OCI-M1 (cell line): ENCODE measurements at places on chromosomes 7 and 10.

DNA sequence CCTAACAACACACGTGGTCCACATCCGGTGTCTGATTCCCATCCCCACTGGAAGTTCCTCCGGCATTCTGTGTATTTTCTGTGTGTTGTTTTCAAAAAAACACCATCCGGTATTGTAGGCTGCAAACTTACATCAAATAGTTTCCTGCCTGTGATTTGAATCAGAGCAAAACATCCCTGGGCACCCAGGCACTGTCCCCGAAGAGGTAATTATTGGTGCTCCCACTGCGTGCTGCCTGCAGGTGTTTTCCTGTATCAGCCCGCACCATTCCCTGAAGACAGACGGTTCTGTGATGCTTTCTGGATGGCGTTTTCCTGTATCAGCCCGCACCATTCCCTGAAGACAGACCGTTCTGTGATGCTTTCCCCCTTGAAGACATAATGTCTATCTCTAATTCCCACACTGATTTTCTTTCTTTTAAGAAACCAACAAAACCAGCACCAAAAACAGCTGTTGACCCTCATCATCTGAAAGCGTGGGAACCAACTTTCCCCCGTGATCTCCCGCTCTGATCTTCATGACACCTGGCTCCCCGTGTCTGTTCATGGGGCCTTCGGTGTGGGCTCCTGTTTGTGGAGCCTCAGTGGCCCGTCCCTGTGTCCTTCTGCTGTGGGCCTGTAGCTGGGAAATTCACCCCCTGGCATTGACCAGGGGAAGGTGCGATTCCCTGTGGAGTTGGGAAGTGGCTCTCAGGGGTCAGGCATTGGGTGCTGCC is 205.3 kb downstream of the ADARB2 start:
- no peak for DNase-seq

GRCh38 chr7:33961948-33962347 is 56.6 kb downstream of the BMPER start:
- no peak for DNase-seq

DNA sequence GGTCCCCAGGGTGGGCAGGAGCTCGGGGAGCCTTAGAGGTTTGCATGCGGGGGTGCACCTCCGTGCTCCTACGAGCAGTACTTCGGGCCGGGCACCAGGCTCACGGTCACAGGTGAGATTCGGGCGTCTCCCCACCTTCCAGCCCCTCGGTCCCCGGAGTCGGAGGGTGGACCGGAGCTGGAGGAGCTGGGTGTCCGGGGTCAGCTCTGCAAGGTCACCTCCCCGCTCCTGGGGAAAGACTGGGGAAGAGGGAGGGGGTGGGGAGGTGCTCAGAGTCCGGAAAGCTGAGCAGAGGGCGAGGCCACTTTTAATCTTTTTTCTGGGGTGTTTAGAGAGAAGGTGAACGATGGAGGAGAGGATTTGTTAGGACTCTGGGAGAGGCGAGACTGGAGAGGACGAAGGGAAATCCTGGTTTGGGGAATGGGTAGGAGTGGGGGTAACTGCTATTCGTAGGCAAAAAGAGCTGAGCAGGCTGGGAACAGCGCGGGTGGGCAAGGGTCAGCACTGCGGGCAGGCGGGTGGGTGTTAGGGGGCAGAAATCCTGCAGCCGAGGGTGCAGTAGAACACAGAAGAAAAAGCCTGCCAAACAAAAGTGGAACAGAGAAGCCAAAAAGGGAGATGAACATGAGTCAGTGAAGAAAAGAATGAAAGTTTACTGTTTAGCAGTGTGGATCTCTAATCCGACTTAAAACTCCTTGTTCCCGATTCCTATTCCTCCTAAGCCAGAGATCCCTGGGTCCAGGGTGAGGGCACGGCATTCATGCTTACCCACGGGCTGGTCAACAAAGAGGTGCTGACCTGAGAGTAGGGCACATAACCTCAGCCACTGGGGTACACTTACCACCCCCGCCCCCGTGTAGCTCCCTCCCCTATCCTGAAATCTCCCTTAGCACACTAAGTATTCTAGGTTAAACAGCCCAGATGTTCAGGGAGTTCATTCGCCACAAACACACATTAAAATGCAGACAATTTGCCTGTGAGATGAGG is 26.9 kb downstream of the PRSS2 start:
- no peak for DNase-seq

DNA sequence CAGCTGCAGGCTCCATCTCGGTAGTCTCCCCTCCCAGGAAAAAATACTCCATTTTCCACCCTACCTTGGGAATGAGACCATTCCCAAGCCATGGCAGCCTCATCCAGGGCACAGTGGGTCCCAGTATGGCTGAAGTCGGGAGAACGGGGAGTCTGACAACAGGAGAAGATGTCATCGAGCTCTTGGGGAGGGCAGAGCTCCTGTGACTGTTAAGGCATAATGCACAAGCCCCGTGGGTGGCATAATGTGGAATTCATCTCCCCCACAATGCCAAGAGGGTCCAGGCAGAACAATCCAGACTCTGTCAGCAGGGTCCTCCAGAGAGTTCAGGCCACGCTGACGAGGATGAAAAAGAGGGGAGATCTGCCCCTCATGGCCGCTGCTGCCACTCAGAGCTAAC is 279.4 kb downstream of the PLXNA4 start:
- no peak for DNase-seq

GRCh38 chr7:95811846-95812445 is 39.6 kb downstream of the DYNC1I1 start:
- no peak for DNase-seq

DNA sequence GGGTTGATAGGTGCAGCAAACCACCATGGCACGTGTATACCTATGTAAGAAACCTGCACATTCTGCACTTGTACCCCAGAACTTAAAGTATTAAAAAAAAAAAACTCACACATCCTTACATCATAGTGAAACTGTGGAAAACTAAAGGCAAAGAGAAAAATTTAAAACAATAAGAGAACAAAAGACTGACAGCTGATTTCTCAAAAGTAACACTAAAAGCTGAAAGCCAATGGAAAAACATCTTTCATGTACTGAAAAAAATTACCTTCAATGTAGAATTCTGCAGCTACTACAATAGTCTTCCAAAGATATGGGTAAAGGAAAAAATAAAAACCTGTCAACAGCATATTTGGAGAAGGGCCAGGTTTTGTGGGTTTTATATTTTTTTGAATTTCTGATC is 729.1 kb upstream of the NRP1 start:
- DNase-seq = peak; percentile 2

GRCh38 chr10:119267384-119267783 is 60.0 kb downstream of the GRK5 start:
- no peak for DNase-seq

DNA sequence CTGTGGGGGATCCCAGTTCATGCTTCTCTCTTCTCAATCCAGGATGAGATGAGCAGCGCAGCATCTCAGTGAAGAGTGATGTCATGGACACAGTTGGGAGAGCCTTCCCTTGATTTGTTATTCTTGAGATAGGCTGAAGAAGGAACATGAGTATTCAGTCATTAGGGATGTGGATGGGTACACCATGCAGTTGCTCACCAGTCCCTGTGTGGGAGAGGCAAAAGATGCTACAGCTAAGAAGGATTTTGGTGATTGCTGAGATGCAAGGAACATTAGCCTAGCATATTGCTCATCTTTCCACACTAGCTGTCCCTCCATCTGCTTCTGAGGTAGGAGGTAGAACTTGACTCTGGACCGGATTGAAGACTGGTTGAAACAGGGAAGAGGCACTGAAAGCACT is 179.6 kb downstream of the GALNT17 start:
- DNase-seq = no peak

DNA sequence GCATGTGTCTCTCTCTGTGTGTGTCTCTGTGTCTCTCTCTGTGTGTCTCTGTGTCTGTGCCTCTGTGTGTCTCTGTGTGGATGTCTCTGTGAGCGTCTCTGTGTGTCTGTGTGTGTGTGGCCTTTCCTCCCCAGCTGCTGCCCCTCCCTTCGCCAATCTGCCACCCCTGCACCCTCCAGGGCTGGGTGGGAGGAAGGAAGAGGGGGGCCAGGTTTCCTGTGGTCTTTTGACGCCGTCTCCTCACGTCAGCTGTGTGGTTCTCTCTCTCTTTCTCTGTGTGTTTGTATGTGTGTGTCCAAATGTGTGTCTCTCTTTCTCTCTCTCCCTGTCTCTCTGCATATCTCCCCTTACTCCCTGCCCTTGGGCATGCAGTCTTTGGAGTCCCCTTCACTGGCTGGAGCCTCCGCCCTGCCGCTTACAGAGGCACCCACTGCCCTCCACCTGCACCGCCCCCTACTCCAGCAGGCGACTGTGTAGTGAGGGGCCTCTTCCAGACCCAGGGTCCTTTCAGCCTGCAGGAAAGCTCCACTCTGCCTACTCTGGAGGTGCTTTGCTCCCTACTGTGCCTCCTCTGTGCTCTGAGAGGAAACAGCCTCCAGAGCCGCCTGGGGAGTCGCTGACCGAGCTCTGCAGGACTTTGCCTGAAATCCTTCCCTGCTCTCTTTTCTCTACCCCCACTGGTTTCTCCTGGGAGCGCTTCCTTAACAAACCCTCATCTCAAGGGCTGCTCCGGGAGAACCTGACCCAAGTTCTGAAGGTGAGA is 44.2 kb upstream of the C10orf71 start:
- DNase-seq = no peak

DNA sequence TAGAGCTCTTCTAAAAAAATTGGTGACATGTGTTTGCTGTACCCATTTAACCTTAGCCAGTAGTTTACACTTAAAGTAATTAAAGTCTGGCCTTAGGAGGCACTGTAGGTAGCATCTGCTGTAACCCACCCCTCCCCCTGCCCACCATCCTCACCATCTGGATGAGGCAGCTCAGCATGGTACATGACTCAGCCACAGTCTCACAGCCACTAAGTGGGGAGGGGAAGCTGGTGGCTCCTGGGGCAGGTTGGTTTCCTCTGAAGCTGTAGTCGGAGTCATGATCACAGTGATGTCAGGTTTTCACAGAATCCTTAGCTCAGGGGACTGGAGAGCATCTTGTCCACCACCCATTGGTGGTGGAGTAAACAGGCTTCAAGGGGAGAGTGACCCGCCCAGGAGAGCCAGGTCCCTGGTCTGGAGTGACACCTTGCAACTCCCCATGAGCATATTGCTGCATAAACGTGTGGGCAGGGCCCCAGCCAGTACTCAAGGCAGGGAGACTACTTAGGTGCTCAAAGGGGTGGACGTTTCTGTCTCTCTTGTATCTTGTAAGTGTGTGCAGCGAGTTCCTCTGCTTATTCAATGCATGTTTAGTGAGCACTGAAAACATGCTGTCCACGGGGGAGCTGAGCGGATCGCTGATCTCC is 125.9 kb downstream of the GRK5 start:
- peak; percentile 17 for DNase-seq

GRCh38 chr10:125768219-125768855 is 7.3 kb downstream of the MMP21 start:
- no peak for DNase-seq

DNA sequence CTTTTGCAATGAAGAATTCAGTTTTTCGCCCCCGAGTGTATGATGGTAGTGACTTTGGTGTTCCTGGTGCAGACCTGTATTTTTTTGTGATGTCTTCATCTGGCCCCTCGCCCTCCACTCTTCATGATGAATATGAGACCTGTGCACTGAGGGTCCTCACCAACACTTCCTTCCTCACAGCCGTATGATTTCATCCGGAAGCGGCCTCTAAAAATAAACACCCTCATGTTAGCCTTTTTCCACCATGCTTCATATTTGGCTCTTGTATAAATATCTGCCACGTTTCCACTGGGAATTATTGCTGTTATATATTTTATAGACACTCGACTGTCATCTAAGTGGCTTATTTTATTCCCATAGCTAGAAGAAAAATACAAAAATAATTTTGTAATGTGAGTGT is 160.4 kb downstream of the MGMT start:
- DNase-seq = no peak

DNA sequence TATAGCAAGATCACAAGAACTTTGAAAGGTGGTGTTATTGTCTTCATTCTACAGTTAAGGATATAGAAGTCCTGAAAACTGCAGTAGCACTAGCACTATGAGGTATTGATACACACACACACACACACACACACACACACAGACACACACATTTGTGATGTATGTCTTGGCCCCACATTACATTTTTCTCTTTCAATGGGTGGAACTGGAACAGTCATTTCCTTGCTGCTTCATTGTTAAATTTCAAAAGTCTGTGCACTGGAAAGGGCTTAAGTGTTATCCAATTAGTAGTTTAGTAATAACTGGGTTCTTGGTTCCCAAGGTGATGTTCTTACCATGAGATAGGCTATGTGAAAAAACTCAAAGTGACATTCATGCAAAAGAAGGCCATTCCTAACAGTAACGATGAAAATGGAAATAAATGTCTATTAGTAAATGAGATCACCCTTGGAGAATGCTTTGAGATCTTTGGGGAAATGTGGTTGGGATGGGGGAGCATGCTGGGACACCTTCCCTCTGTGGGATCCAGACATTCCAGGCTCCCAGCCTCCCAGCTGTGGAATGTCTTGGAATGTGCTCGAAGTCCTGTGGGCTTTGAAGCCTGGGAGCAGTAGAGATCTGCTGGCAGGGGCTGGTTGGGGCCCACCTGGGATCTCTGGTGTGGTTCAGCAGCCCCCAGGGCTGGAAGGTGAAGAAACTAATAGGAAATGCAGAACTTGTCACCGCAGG is 37.4 kb upstream of the CALD1 start:
- DNase-seq = no peak

DNA sequence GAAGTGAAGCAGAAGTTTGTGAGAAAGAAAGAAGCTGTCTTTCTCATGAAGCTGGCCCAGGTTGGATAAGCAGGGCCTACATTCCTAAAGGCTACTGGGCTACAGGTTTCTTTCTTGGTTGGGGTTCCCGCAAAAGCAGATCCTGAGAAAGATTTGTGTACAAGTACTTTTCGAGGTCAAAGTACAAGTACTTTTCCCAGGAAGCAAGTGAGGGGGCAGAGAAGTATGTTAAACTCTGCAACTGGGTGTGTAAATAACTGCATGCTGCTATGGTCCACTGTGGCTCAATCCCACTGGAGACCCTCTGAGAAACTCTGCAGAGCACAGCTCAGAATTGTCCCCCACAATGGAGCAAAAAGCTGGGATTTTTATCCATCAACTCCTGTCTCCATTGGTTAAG is 28.7 kb downstream of the LSM5 start:
- no peak for DNase-seq

DNA sequence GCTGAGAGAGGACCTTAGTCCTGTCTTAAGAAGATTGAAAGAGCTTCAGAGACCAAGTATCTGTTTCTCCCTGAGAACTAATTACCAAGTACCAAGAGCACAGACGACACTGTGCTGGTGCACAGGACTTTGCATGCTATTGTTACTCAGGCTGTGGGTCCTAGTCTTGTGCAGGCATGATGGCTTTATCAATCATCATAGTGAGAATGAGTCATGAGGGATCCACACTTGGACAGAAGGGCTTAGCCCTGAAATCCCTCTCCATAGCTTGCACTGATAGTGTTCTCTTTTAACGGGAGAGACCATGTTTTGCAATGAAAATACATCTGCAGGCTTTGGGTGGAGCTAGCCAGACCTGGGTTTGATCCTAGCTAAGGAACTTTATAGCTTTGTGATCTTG is 93.3 kb downstream of the SORCS3 start:
- DNase-seq = no peak

- peak; percentile 84 for DNase-seq
These were observed 745 bp downstream of the YWHAG start for GRCh38 chr7:76358011-76358480.

- DNase-seq = peak; percentile 19
These were observed 28.5 kb downstream of the GSDME start for GRCh38 chr7:24728503-24729364.
